ENCODE measurements at places on chromosomes 1 and 21.

- DNase-seq, result no peak
These were observed 482.8 kb downstream of the DISC1 start for GRCh38 chr1:232109391-232109790.

- no peak for DNase-seq
These were observed at the start of gene ERVH48-1 for GRCh38 chr21:42925114-42925926. Gene ERVH48-1 (minus strand): TSS chr21:42925630. CDS start chr21:42919006, 6,624 bp downstream.

- peak; percentile 15 for DNase-seq
These were observed 93.8 kb downstream of the MTR start for GRCh38 chr1:236888903-236889302.

DNA sequence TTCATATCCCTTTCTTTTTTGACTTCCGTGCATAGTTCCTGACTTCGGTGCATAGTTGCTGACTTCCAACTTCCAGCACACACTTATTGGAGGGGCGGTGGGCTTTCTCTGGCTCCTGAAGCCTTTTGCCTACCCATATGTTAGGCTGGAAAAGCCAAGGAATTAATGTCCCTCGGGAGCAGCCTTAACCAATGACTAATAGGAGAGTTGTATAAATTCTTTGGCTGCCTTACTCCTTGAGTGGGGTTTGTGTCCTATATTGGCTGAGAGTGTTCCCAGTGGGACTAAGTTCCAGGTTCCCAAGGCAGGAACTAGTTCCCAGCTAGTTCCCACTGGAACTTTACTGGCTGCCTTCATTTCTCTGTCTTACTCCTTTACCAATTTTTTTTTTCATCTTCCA is 105.7 kb downstream of the ZNF326 start:
- no peak for DNase-seq
